ENCODE measurements at places on chromosomes 2 and 18.
A peak's percentile ranks its signal among the peaks of the same experiment; 100 is the strongest.

- DNase-seq, result no peak
These were observed 201.9 kb upstream of the SLC8A1 start for GRCh38 chr2:40653829-40654228.

- no peak for DNase-seq
These were observed 572 bp downstream of the RPS27A start for GRCh38 chr2:55232863-55233657.

GRCh38 chr2:212523756-212524155 is 14.8 kb downstream of the ERBB4 start:
- no peak for DNase-seq

GRCh38 chr2:238169048-238169707 is 10.4 kb downstream of the ERFE start:
- DNase-seq, result no peak

- no peak for DNase-seq
These were observed 10.3 kb downstream of the SULT1C4 start for GRCh38 chr2:108388045-108388444.

DNA sequence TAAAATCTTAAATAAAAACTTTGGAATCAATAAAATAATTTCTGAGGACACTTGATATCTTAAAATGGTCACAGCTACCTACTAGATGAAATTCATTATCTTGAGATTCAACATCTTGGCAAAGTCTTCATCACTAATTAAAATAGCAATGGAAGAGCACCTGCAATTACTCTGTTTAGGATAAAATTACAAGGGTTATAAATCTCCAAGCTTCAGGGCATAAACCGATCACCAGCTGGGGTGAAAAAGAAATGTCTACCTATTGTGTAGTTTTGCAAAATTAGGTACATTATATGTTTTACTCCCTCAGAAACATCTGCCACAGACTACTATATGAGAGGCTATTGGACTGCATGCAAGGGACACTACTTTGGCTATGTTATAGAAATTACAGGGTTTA is 327.1 kb downstream of the CCDC178 start:
- DNase-seq, result no peak

GRCh38 chr18:36120297-36120696 is 8.8 kb downstream of the SLC39A6 start:
- no peak for DNase-seq

GRCh38 chr2:121810959-121811853 is 55.8 kb downstream of the TSN start:
- peak; percentile 83 for DNase-seq
